Coronary artery (tissue), 2 donors: ENCODE measurements at places on chromosomes 6 and 20.

DNA sequence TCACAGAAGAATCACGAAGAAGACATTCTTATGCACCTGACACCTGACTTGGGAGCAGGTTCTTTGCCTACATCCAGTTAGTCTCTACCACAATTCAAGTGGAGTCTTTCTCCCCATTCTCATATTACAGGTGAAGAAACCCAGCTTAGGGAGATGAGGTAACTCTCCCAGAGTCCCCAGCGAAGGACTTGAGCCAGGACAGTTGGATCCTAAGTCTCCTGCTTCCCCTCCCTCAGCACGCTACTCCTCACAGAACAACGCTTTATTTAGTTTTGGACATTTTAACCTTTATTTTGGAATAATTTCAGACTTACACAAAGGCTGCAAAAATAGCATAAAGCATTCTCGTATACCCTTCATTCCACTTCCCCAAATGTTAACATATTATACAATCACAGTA, 824 bp upstream of the CSTL1 start:
- DNase-seq = no peak

DNA sequence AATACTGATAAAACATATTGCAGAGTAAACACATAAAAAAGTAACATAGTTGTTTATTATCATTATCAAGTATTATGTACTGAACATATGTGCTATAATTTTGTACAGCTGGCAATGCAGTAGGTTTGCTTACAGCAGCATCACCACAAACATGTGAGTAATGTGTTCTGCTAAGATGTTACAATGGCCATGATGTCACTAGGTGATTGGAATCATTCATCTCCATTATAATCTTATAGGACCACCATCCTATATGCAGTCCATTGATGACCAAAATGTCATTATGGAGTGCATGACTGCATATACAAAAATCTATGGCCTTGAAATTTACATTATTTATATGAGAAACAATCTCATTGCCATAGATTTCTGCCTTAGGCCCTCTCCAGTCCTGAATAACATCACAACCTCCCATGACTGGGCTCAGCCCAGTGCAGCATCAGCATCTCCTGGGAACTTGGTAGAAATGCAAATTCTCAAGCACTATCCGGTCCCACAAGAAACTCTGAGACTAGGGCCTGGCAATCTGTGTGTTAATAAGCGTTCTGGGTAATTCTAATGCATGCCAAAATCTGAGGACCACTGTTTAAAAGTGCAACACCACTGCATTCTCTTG, 352.0 kb upstream of the MARCKS start:
- DNase-seq = no peak

- no peak for DNase-seq
These were observed 4.6 kb upstream of the SFT2D1 start for GRCh38 chr6:166346965-166347364.

DNA sequence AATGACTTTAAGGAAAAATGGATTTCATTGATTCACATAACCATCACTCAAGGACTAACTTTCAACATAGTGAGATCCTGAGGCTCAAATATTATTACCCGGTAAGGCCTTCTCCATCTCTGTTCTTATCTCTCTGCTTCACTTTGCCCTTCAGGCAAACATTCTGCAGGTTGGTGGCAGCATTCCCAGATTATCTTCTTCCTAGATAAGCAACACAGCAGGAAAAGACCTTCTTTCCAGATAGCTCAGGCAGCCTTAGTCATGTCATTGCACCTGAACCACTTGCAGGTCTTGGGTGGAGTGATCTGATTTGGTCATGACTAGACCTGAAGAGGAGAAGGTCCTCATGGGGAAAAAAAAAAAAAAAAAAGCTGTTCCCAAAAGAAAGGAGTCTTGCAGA, 5.3 kb upstream of the HIVEP2 start:
- DNase-seq = no peak

DNA sequence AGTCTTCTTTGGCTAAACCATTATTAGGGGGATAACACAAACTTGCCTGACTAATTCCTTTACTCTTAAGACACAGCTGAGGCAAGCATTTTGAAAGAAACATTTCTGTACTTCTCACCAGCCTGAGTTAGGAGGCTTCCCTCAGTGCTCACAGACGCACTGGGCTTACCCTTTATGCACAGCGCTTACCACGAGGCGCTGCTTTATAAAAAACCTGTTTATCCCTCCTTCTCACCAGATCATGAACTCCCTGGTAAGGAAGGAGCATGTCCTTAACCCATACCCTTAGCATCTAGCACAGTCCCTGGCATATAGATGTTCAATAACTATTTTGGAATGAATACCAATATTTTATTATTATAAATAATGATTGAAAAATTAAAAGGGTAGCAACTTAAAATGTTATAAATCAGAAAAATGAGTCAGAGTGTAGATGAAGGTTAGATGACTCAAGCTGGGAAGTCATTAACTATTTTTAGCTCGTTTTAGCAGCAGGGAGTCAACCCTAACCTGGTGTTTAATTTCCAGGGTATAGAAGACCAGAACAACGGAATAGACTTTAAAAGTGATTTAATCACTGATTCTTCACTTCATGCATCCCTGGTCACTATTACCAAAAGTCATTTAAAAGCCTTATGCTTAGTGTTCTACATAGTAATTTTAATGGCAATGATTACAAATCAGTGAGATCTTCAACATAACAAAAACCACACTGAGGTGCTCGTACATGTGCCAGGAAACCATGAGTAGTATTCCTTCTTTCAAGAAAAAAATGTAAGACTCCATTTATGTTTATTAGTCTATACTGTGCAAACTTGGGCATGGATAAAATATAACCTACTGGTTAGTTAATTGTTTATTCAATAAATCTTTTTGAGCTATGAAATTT, 4.1 kb upstream of the TPD52L1 start:
- no peak for DNase-seq

DNA sequence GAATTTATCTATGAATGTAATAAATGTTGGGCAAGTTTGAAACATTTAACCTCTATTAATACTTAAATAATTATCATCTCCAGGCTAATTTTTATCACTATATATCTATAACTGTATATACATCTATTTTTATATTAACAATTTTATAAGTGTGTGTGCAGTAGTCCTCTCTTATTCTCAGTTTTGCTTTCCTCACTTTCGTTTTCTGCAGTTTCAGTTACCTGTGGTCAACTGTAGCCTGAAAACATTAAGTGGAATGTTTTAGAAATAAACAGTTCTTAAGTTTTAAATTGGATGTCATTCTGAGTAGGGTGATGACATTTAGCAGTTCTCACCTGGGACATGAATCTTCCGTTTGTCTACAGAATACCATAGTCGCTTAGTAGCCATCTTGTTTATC, 379.4 kb upstream of the MAN1A1 start:
- DNase-seq = no peak

DNA sequence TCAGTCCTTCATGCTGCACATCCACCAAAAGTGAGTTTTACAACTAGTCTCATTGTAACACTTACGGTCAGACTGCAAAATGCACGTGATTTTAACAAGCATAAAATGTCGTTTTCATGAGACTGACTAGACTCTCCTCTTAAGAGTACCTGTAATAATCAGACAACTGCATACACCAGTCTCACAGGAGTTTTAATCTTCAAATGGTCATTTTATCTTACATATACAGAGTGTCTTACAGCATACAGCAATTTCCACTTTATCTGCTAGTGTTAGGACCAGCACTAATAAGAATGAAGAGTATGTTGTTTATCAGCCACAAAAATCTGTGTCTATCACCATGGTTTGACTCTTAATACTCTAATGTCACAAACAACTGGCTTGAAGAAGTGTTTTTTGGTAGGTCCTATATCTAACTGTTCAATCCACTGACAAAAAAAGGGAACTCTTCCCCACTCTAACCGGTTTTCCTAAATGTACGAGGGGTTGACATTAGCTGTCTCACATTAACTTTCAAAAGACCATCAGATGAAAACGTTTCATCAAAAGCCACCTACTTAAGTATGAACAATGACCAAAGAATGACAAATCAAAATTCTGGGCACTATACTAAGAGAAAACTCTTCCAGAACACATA, 1.5 kb upstream of the ASF1A start:
- DNase-seq = no peak

DNA sequence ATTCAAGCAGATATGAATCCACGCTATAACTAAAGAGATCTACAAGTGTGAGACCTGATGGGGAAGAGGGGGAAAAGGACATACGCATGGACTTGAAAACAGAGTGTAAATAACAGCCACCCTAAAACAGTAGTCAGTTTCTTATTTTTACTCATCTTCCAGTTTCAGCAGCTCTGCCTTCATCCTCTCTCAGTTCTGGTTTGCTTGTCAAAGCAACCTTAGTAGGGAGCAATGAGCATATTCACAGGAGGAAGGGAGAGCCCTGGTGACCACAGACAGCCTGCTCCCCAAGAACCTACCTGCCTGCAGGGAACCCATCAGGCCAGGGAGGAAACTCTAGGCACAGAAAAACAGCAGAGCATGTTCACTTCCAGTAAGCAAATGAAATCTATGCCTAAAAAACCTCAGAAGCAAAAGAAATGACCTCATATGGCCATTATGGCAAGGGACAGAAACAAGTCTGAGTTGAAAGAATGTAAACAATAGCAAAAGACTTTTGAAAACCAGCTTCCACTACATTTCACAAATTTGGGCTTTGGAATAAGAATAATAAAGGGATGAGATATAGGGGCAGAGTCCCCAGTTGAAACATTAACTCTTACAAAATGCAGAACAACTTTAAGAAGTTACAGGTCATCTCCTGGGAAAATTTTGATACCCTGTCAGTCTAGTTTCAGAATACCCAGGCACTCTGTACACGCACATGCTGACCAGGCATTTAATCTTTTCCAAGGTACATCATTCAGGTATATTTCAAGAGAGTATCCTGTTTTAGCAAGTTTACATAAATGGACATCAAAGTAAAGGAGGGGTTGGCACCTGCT, 120.8 kb upstream of the BCLAF1 start:
- no peak for DNase-seq

GRCh38 chr6:139820210-139820609, 445.8 kb upstream of the CITED2 start:
- no peak for DNase-seq

DNA sequence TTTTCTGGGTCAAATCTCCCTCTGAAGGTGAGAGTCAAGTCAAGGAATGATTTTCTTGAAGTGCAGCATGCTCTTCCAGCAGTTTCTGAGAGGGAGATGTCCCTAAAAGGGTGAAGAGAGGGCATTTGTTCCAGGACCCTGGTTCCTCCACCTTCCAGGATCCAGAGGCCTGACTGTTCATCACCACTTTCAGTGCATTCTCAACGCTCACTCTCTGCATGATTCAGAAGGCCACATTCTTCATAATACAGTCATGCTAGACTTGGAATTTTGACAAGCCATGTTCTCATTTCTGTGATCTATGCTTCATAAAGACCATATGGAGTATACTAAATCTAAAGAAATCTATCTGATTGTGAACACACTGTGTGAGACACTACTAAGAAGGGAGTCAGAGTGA, 85.1 kb downstream of the PDE7B start:
- DNase-seq = no peak

GRCh38 chr6:79671600-79672266, 40.6 kb downstream of the SH3BGRL2 start:
- DNase-seq = no peak

DNA sequence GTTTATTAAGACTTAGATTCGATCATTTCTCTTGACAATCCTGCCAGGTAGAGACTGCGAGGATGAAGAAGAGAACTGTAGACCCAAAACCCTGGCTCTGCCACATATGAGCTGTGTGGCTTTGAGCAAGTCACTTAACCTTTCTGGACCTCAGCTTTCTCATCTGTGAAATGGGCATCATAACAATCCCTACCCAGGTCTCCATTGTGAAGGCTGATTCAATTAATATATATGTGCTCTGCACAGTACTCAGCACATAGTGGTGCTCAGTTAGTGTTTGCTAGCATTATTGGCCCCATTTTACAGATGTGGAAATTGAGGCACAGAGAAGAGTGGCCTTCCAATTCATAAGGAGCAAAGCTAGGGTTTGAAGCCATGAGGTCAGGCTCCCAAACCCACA, 7.9 kb downstream of the XKR7 start:
- no peak for DNase-seq

GRCh38 chr6:111487661-111488060, 4.6 kb upstream of the REV3L start:
- no peak for DNase-seq

DNA sequence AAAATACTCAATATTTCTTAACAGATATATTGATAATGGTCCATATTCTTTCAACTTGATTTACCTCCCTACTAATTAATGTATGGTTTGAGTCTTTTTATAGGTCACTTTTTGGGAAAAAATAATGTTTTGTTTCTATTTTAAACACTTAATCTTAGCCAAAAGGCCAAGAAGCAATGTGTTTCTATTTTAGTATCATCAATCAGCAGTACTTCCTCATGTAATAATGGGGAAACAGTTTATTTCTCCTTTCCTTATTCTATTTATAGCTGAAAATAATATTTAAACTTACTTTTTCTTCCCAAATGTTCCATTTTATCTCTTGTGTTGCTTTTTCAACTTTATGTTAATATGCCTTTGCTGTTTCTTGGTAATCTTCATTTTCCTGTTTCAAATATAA, 295.1 kb downstream of the ALDH8A1 start:
- DNase-seq = no peak

DNA sequence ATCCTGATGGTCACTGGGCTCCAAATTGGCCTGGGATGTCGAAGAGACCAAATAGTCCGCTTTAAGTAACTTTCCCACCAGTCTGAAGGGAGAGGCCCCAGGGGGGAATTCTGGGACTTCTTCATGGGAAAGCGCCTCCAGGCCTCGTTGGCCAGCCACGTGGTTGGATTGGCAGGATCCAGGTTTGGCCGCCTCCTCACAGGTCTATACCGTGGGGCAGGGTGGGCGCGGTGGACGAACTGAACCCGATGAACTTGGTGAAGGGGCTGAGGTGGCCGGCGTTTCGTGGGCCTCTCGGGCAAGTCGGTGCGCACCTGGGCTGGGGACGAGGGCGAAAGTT, 297 bp downstream of the POM121L2 start:
- DNase-seq = no peak

DNA sequence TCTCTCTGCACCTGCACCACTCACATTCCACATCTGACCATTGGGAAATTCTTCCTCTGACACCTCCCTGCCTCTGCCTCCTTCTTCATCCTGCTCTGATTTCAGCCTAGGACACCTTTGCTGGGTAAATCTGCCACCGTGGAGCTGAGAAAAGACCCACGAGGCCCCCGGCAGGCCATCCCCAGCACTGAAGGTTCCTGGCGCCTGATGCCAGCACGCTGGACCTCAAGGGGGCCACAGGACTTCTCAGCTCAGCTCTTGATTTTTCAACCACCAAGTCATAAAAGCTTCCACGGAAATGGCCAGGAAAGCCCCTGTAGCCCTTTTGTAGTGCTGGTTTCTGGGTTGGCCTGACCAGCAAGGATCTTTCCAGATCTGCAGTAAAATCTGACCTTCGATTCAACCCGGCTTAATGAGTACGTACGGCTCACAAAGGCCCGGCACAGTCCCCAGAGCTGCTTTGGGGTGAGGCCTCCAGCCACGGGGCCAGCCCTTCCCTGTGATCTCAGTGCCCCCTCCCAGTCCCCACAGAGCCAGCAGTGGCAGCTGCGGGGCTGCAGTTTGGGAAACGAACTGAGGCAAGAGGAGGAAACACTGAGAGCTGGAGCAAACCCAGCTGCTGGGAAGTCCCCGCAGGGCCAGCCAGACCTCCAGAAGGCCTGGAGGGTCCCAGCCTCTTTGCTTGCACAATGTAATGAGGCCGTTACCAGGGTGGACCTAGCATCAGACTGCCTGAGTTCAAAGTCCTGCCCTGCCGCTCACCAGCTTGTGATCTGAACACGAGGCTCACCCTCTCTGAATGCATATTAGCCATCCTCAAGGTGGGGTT, 157.5 kb downstream of the BMP7 start:
- no peak for DNase-seq
